ENCODE measurements at places on chromosomes 11 and 22. TPM values are rescaled to one million over a fixed set of nuclear protein-coding genes. Genes with fewer than 3 reads are reported as not detected.

Gene MS4A8
- total RNA-seq = not detected

Gene BRSK2
- 8.2 TPM for total RNA-seq

Gene NAV2
- 9.6 TPM for total RNA-seq

Gene CARD10
- 1.5 TPM for total RNA-seq

Gene APOL4
- total RNA-seq = 0.82 TPM

GRCh38 chr22:30640361-30640760, 4.8 kb downstream of the SLC35E4 start:
- no peak overlapping the region for H3K27ac ChIP-seq
- H3K4me3 ChIP-seq = no peak overlapping the region
- H3K4me1 ChIP-seq = no peaks in the 10 kb centered on the region
- DNase-seq = no peak
- peaks cover 8% of the 10 kb centered on the region for H3K27me3 ChIP-seq

DNA sequence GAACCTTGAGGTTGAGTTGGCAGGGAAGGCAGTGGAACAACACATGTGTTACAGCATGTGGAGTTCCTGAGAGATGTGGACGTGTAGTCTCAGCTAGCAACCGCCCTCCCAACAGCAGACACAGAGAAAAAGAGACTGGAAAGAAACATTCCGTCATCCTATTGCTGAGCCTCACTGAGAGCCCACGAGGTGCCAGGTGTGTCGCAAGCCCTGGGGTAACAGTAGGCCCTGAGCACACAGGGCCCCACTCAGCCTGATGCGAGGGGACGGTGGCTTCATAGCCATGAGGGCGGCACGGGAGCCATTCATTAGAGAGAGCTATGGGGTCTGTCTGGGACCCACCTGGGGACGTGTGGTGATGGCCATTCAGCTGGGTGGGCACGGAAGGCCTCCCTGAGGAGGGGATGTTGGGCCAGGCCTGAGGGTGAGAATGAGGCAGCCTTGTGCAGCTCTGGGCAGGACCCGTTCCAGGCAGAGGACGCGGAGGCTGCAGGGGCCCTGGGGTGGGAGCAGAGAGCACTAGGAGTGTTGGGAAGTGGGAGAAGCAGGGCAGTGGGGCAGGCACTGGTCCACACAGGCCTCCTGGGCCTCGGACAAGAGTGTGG, 26.2 kb downstream of the MPPED1 start:
- no peaks in the 10 kb centered on the region for H3K27me3 ChIP-seq
- no peak for DNase-seq
- no peak overlapping the region for H3K4me3 ChIP-seq
- peaks cover 14% of the 10 kb centered on the region for H3K4me1 ChIP-seq

GRCh38 chr11:65766535-65766934, 14.2 kb downstream of the AP5B1 start:
- H3K27me3 ChIP-seq = no peaks in the 10 kb centered on the region
- no peaks in the 10 kb centered on the region for H3K4me1 ChIP-seq
- no peaks in the 10 kb centered on the region for H3K36me3 ChIP-seq
- no peak for DNase-seq
- no peak overlapping the region for H3K27ac ChIP-seq
